ENCODE measurements at places on chromosomes 4 and X.

- DNase-seq, result no peak
Observed at GRCh38 chrX:150690126-150690525, 3.1 kb upstream of the MTMR1 start.

DNA sequence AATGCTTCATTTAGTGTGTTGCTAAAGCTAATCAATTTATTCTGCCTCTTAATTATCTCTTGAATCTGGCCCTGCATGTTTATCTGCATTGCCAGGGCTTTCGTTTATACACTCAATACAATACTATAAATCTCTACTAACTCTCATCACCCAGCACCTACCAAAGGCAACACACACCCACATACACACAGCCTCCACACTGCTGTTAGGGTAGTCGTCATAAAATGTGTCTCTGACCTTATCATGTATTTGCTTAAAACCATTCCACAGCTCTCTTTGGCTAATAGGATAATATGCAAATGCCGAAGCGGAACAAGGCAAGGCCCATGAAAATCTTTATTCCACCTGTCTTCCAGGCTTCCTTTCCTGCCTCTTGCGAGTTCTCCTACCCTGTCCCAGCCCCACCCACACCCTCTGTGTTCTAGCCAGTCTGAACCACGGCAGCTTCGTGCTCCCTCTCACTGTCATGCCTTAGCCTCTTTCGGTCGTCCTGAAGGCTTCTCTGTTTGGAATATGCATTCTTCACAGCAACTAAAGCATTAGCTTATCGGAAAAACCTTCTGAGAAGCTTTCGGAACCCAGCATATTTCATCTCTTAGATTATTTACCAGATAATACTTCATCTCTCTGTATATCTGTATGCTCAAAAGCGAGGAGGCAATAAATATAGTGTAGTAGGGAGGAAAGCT lies 333.5 kb downstream of the TENM3 start:
- DNase-seq, result no peak

GRCh38 chrX:2251211-2251610 lies 249.6 kb downstream of the DHRSX start:
- no peak for DNase-seq

DNA sequence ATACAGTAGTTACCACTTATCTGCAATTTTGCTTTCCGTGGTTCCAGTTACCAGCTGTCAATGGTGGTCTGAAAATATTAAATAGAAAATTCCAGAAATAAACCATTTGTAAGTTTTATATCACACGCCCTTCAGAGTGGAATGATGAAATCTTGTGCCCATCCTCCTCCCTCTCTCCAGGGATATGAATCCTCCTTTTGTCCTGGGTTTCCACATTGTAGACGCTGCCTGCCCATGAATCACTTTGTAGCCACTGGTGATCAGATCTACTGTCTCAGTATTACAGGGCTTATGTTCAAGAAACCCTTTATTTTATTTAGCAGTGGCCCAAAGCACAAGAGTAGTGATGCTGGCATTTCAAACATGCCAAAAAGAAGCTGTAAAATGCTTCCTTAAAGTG lies 198.6 kb downstream of the KCNIP4 start:
- no peak for DNase-seq

DNA sequence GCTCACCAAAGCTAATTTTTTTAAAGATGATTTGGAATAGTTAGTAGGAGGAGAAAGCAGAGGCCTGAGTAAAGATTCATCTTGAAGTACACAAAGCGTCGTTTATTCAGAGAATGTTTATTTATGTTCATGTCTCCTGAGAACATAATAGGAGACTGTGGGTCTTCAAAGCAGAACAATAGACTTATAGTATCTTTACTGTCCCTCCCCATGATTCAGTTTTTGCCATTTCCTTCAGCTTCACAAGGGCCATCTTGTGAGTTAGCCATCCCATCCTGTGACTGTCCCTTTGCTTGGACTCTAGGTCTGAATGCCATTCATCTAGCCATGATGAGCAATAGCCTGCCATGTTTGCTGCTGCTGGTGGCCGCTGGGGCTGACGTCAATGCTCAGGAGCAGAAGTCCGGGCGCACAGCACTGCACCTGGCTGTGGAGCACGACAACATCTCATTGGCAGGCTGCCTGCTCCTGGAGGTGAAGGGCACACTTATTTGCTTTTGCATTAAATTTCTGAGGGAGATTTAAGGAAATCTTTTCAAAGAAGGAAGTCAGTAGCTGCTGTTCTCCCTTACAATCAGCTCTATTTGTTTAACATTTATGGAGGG lies 105.8 kb downstream of the NFKB1 start:
- no peak for DNase-seq

DNA sequence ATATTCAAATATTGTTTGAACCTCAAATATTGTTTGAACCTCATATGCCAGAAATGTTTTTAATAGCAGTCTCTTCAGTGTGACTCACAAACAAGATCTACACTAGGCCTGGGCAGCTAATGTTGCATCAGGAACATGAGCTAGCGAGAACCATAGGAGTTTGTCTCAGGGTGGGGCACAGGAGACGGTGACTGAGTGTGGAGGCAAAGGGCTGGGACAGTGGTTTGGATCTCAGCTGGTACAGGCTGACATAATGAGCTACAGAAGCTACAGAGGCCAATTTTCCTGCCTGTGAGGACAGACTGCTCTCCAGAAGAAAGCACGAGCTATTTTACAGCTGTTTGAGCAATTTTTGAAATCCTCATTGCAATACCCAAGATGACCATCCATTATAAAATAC lies 224.7 kb downstream of the CENPC start:
- no peak for DNase-seq

GRCh38 chrX:50978920-50979682 lies 68.6 kb downstream of the BMP15 start:
- DNase-seq, result no peak

GRCh38 chrX:53233536-53233935 lies 8.5 kb upstream of the KDM5C start:
- no peak for DNase-seq

GRCh38 chr4:4293279-4293678 lies 3.2 kb downstream of the ZBTB49 start:
- DNase-seq, result no peak

DNA sequence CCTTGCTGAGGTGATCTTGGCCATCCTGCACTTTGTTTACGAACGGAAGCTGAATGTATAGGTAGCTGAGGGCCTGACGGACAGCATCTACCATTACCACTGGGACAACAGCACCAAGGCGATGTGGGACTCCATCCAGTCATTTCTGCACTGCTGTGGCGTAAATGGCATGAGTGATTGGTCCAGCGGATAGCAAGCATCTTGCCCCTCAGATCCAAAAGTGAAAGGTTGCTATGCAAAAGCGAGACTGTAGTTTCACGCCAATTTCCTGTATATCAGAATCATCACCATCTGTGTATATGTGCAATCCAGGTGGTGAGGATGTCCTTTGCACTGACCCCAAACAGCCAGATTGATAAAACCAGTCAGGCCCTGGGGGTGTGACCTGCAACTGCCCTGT lies 4.2 kb upstream of the PYURF start:
- DNase-seq, result no peak

- DNase-seq, result no peak
Observed at GRCh38 chrX:132271311-132271778, 52.1 kb upstream of the RAP2C start.

DNA sequence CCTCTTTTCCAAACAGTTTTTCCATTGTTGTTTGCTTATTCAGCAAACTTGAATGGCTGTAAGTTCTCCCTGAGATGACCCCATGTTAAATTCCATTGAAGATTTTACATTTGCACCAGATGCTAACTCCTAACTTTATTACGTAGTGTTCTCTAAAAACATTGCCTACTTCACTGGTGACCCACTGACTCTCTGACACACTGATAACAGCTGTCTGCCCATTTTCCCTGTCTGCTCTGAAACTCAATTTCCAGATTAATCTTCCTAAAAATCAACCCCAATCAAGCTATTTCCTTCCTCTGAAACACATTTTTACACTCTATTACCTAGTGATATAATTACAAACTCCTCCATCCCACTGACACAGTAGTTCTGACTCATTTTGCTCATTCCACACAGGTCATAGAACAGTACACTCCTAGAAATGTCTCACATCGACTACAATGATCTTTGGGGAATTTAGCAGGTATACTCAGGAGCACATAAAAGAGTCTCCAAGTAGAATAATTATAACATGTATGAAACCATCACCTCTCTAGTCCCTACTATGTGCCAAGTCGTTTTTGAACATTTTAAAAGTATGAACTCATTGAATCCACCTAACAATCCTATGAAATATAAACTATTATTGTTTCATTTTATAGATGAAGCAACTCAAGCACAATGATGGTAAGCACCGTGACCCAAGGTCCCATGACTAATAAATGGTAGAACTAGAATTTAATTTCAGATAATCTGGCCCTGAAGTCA lies 210.9 kb downstream of the SLIT2 start:
- DNase-seq, result no peak

DNA sequence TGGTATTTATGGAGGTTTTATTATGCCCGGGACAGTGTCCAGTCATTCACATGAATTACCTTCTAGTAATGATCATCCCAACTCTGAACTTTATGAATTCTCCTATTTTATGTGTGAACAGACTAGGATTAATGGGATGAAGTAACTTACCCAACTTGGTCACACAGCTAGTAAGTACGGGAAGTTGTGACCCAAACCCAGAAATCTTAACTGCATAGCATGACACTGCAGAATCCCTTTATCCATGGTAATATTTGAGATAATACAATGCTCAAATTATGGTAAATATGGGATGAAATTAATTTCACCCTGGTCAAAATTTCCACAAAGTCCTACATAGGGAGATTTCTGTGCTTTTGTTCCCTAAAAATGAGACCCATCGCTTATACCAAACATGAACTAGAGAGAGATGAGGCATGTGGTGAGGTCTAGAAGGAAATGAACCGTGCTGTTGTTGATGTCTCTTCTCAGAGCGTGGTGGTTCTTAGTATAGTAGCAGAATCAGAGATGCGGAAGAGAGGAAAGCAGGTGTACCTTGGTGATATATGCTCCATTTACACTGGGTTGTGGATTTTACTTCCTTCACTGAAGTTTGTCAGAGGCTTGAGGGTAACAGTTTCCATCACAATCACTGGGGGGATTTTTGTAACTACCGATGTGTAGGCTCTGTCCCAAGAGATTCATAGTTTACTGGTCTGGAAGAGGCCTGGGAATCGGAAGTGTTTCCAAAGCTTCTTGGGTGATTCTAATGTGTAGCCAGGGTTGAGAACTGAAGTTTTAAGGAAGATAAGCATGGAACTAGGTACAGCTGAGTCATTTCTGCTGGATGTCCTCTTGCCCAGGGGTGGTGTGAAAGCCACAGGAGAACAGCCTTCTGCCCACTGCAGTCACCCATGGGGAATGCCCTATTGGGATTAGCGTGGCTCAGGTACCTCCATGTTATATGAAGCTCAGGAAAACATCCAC lies 30.2 kb upstream of the FAM9C start:
- DNase-seq, result no peak

DNA sequence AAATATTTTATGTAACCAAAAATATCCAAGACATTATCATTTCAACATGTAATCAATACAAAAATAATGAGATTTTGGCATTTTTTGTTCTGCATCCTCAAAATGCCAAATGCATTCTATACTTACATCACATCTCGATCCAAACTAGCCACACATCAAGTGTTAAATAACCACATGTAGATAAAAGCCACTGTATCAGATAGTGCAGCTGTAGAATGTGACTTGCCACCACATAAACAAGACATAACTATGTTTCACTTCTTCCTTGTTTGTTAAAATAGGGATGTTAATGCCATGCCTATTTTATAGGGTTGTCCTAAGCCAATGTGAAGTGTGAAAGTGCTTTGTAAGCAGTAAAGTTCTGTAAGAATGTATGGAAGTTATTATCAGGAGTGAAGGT lies 20.9 kb downstream of the INTS6L start:
- DNase-seq, result no peak

DNA sequence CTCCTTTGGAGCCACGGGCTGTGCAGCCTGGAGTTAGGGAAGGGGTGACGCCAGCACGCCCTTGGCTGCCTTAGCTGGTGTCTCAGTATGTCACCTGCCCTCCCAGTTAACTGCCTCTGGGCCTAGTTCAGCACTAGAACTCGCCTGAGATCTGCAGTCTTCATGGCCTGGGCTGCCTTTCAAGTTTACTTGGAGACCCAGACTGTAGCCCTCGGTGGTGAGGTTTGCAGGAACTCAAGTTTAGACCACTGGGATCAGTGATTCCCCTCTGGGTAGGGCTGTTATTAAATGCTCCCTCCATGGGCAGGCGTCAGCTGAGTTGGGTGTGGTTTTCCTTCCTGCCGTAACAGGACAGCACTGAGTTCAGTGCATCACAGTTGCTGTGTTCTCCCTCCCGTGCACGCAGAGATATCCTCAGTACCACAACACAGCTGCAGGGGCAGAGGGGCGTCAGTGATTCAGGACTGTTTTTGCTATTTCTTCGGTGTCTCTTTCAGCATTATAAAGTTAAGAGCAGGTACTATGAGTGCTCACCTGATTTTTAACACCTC lies 30.5 kb downstream of the PLAC8 start:
- DNase-seq, result no peak

GRCh38 chr4:960140-960635 lies 13.2 kb downstream of the DGKQ start:
- no peak for DNase-seq

DNA sequence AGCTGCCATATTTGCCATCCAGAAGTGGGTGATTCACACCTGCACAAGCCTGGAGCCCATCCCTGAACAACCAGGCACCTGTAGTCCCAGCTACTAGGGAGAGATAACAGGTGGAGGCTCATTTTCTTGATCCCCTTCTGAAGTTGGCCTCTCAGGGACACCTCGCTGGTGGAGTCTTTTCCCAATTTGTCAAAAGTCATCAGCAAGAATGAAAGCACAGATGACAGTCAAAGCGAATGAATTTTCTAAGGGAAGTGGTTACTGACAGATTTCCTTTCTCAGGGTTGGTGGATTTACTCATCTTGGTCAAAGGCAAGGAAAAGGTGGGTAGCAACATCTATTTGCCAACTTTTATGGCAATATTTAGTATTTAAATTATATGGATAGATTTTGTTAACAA lies 36.5 kb downstream of the FGFBP1 start:
- DNase-seq, result no peak

- no peak for DNase-seq
Observed at GRCh38 chr4:85543832-85544231, 68.9 kb downstream of the ARHGAP24 start.

DNA sequence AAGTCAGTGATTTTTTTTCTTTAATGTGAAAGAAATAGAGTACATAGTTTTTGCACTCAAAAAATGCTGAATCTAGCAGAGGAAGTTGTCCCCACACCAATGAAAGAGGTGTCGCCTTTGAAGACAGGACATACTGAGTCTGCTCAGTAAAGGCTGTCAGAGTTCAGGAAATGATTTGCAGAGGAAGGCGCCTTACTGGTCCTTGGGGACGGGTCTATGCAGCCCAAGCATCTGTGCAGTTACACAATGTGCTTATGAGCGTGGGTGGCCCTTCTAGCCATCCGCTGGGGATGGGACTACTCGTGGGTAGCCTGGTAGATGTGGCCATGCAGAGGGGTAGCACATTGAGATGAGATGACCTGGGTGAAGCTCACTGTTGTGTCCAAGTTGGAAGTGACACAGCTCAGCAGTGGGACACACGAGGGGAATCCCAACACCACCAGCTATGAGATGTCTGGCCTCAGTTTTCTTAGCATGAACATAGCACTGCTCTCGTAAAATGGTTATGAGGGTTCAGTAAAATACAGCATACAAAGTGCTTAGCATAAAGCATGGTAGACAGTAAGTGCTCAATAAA lies 116.5 kb upstream of the RBPJ start:
- DNase-seq, result no peak
